ENCODE measurements at places on chromosomes 13 and 19.
A peak's percentile ranks its signal among the peaks of the same experiment; 100 is the strongest.

GRCh38 chr13:33277946-33278345, 7.6 kb downstream of the STARD13 start:
- DNase-seq: no peak

GRCh38 chr19:38650911-38651584, 3.6 kb downstream of the ACTN4 start:
- peak; percentile 60 for DNase-seq

- no peak for DNase-seq
These were observed 91.4 kb downstream of the IRS2 start for GRCh38 chr13:109694972-109695371.

DNA sequence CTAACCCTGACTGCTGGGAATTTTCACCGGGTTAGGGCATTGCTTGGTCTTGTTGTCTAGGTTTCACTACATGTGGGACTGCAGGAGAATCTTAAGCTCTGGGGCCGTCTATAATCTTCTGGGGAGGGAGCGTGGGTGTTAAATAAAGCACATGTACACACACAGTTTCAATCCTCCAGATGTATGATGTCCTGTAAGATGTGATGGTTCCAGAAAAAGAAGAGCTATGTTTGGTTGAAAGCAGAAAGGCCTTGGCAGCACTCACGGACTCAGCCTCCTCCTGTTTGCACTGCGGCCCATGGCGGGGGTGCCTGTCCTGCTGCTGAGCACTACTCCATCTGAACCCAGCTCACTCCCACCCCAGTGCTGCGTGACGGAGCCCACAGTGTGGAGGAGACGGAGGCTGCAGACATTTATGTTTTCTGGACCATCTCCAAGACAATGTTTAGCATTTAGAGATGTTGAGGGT, 343.5 kb downstream of the TEX29 start:
- no peak for DNase-seq

DNA sequence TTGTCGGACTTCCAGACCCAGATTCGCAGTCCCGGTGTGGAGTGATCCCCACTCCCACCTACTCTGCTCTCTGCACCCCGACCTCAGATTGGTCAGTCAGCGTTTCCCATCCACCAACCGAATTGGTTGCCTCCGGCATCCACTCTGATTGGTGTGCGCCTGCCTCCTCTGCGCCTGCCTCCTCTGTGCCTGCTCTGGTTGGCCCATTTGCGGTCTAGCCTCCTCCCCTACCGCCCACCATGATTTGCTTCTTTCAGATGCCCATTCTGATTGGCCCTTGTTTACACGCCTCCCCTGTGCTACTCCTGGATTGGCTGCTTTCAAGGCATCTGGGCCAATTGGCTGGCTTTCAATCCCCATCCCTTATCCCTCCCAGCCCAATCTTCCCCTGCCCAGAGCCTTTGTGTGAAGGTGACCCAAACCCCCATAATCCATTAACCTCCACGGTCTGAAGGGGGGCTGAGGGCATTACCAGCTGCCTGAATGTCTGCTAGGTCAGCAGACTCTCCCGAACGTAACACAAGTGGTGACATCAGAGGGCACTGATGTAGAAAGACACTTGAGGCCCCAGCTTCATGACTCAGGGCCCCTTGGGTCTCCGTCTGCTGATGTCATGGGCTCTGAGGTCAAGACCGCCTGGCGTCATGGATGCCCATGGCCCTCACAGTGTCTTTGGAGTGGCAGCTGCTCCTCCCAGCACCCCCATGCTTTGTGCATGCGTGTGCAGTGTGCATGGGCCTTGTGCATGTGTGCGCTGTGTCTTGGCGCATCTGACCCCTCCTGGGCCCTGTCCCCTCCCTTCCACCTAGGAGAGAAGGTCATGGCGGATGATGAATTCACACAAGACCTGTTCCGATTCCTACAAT, 80.4 kb downstream of the MAP4K1 start:
- no peak for DNase-seq

- peak; percentile 1 for DNase-seq
These were observed 24.6 kb downstream of the DCT start for GRCh38 chr13:94454906-94455305.

- no peak for DNase-seq
These were observed 241.1 kb upstream of the ATXN8OS start for GRCh38 chr13:69866555-69866954.

- DNase-seq: no peak
These were observed 35.0 kb downstream of the ITGBL1 start for GRCh38 chr13:101487438-101487830.

DNA sequence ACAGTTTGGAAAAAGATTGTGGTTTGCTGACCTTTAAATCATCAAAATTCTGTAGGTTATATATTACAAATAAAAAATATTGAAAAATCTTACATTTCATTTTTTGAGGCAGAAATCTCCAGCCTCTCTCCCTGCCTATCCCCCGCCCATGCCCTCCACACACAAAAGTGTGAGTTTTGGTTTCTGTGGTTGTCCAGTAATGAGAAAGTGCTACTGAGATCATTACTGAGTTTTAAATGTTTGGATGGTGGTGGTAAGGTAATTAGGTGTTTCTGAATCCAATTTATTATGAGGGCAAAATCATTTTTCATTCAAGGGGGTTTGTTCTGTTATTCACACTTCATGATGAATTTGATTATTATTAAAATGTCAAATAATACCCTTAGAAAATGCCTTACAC, 448.0 kb upstream of the SLC10A2 start:
- no peak for DNase-seq

GRCh38 chr19:49591731-49592485, 926 bp downstream of the PRR12 start:
- peak; percentile 26 for DNase-seq

- DNase-seq: no peak
These were observed 46.0 kb upstream of the RANBP3 start for GRCh38 chr19:6023936-6024335.

DNA sequence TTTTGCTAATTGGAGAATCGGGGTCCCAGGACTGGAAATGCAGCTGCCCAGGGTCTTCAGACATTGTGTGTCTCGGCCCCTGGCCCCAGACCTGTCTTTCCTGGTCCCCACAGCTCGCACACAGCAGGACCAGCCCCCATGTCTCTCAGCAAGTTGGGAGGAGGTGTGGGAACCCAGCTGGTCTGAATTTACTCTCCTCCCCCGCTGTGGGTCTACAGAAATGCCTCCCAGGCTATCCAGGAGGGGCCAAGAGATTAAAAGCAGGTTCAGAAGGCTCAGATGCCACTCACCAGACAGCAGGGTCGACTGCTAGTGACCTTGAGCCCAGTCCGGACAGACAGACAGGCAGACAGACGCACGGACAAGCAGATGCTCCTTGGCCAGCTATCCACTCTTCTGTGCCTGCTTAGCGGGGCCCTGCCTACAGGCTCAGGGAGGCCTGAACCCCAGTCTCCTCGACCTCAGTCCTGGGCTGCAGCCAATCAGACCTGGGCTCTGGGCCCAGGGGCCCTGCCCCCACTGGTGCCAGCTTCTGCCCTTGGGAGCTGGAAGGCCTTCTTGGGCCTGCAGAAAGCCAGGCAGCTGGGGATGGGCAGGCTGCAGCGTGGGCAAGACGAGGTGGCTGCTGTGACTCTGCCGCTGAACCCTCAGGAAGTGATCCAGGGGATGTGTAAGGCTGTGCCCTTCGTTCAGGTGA, at the start of gene DAND5:
TSS of gene DAND5 (plus strand) at position 285 of the 697 bp plus-strand sequence. CDS start at position 370, 85 bp downstream.
- no peak for DNase-seq

- DNase-seq: no peak
These were observed 591.5 kb upstream of the PCDH9 start for GRCh38 chr13:67821606-67822005.

DNA sequence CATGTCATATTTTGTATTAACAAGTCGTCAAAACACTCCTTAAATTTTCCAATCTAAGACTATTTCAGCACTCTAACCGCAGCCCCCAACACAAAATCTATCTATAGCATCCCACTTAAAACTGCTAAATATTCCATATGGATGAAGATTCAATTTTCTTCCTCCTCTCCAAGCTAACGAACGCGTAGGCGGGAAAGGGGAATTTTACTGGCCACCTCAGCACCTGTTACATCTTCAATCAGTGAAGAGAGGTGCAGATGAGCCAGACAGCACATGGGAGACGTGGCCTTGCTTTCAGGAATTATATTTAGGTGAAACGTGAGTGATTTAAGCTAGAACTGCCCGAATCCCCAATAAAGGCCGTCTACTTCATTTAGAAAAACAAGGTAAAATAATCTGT, 1.1 kb downstream of the RBM26 start:
- no peak for DNase-seq

- DNase-seq: no peak
These were observed 139.4 kb downstream of the HS6ST3 start for GRCh38 chr13:96229356-96229755.

DNA sequence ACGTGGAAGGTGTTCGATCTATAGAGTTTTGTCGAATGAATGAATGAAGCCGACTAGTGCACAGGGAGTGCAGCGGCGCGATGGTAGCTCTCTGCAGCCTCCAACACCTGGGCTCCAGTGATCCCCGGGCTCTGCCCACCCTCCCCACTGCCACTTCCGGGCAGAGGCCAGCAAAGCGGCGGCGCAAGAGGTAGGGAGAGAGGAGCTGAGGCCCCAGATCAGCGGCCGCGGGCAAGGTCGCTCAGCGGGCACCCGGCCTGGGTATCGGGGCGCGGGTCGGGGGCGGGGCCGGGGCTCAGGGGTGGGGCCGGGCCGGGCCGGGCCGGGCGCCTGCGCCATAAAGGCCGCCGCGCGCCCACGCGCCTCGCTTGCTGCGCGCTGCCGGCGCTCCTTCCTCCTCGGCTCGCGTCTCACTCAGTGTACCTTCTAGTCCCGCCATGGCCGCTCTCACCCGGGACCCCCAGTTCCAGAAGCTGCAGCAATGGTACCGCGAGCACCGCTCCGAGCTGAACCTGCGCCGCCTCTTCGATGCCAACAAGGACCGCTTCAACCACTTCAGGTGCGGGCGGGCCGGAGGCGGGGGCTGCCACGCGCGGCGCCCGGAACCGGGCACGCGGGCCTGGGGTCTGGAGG, at the start of gene GPI:
TSS of gene GPI (plus strand) at position 367 of the 633 bp plus-strand sequence. CDS start at position 438, 71 bp downstream.
- DNase-seq: peak; percentile 24

DNA sequence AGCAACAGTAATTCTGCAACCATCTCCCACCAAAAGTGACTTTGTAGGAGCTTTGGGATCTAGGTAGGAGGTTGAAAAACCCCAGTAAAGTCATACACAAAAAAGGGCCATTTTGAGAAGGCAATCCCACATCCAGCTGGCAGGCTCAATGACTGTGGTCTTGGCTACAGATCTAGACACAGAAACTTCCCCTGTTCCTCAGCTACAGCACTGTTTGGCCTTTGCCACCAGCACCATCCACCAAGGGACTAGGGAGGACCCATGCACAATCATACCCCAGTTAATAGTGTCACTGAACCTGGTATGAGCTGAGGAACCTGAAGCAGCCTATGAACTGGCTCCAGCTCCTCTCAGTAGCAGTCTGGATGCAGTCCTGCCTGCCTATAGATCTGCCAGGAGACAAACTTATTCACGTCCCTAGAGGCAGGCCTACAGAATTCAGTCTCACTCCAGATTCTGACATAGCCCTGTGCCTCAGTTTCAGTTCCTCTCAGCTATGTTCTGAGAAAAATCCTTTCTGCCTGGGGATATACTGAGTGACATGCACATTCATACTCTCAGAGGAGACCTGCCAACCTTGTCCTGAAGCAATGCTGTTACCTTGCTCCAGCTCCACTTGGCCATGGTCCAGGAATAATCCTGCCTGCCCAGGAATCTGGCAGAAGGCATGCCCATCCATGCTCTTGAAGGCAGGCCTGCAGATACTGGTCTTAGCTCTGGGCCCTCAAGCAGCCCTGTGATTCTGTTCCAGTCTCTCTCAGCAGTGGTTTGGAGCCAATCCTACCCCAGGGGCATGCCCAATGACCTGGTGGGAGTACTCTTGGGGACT, 2048.3 kb upstream of the PCDH20 start:
- DNase-seq: no peak

DNA sequence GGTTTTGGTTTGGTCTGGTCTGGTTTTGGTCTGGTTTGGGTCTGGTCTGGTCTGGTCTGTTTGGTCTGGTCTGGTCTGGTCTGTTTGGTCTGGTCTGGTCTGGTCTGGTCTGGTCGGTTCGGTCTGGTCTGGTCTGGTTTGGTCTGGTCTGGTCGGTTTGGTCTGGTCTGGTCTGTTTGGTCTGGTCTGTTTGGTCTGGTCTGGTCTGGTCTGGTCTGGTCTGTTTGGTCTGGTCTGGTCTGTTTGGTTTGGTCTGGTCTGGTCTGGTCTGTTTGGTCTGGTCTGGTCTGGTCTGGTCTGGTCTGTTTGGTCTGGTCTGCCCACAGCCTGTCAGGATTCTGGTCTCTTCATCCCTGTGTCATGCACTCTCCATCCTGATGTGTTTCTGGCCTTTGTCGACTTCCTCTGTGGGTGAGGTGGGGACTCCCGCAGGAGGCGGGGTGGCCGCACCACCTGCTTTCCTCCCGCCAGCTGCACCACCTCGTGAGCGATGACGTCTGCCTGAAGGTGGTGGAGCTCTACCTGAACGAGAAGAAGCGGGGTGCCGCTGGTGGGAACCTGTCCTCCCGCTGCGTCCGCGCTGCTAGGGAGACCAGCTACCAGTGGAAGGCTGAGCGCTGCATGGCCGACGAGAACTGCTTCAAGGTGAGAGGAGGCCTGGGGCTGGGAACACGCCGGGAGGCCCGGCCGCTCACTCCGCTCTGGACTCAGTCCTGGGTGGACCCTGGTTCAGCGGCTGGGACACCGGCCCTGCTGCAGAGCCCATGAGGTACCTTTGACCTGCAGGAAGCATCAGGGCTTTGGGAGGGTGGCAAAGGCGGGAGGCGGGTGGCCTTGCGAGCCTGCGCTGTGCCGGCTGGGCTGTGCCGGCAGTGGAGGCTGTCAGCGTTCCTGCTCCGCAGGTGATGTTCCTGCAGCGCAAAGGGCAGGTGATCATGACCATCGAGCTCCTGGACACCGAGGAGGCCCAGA, 12.9 kb upstream of the F2RL3 start:
- DNase-seq: no peak

- DNase-seq: no peak
These were observed 15.9 kb upstream of the GAS6 start for GRCh38 chr13:113879494-113880360.

- no peak for DNase-seq
These were observed at the start of gene KLK1 for GRCh38 chr19:50823389-50824042. Gene KLK1 (minus strand): TSS chr19:50823787. CDS start chr19:50823748, 39 bp downstream.

- DNase-seq: no peak
These were observed 38.4 kb upstream of the CPB2 start for GRCh38 chr13:46143184-46143701.

- DNase-seq: no peak
These were observed 95.1 kb downstream of the ATP8A2 start for GRCh38 chr13:25466880-25467279.

DNA sequence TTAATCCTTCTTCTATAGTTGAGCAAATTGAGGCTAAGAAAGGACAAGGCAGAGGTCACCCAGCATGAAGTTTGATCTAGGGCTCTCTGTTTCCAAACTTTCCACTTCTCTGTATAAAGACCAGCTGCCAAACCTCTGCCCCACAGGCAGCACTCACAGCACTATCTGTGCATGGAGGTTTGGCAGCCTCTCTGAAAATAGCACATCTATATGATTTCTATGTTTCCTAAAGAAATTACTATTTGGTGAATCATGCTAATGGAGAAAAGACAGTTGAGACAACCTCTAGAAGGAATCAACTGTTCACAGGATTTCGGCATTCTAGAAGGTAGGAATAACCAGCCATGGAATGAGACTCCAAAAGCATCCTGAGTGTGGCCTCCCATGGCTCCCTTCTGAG, 554.5 kb downstream of the IRS2 start:
- DNase-seq: no peak
